ENCODE measurements at places on chromosomes 2 and 18. TPM values are rescaled to one million over a fixed set of nuclear protein-coding genes. Genes with fewer than 3 reads are reported as not detected.

Gene SLC38A11
- not detected for total RNA-seq

Gene SP5
- not detected for total RNA-seq

Gene LRATD1
- 1.2 TPM for total RNA-seq

Gene GPR148
- not detected for total RNA-seq

Gene SLC11A1
- not detected for total RNA-seq

Gene SERPINB13
- not detected for total RNA-seq

Gene PDCD1
- not detected for total RNA-seq

Gene HAAO
- not detected for total RNA-seq

Gene GMCL1
- total RNA-seq = 9.6 TPM

Gene NCK2
- 13.9 TPM for total RNA-seq

Gene SATB2
- total RNA-seq = 9.9 TPM

Gene FAM237A
- not detected for total RNA-seq

Gene BOK
- total RNA-seq = 36.0 TPM

Gene B4GALT6
- total RNA-seq = 2.4 TPM

Gene SPP2
- not detected for total RNA-seq

Gene RGPD6
- total RNA-seq = 27.9 TPM

Gene BOD1L2
- not detected for total RNA-seq

Gene FHOD3
- total RNA-seq = 10.1 TPM

Gene BCS1L
- total RNA-seq = 30.9 TPM

Gene FKBP7
- 18.6 TPM for total RNA-seq

Measured in GM23248 (cell line).